ENCODE measurements at places on chromosomes 12 and 14.

GRCh38 chr12:9975614-9976013 is 4.4 kb downstream of the CLEC12A start:
- DNase-seq: no peak

DNA sequence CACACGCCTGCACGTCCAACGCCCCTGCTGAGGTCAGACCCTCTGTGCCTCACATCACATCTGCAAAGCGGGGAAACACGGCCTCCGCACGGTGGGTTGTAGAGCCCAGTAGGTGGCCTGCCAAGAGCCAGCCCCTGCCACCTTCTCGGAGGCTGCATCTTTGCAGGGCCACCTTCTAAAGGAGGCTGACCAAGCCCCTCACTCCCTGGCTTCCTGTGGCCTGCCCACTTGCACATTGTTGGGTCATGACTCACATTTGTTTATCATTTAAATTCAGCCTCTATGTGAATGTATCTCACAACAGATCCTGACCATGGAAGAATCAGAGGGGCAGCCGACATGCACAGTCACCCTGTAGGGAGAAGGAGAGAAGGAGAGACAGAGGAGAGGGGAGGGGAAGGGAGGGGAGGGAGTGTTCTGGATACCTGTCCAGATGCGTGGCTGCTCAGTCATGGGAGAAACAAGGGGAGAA is 319.5 kb upstream of the DIO3 start:
- DNase-seq: peak; percentile 37

DNA sequence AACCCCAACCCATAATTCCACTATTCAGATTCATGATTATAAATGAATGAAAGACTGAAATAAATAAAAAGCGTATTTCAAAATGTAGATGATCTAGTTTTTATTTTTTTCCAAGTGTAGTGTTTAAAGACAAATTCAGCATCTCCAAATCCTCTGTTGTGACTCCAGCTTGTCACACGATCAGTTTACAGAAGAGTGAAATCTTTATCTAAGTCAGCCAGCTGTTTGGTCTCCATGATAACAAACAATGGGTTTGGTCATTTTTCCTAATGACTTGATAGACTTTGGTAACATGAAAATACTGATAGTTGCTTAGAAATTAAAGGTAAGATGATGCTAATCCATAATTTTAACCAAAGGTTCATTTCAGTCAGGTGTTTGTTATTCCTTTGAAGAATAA is 114.5 kb upstream of the RASSF8 start:
- DNase-seq: no peak

- no peak for DNase-seq
Measured at GRCh38 chr14:43407706-43408105, 1099.4 kb downstream of the FSCB start.

GRCh38 chr12:62258941-62259630 is 1.1 kb upstream of the USP15 start:
- DNase-seq: no peak

GRCh38 chr12:107590814-107591375 is 94.7 kb upstream of the PWP1 start:
- DNase-seq: peak; percentile 56

DNA sequence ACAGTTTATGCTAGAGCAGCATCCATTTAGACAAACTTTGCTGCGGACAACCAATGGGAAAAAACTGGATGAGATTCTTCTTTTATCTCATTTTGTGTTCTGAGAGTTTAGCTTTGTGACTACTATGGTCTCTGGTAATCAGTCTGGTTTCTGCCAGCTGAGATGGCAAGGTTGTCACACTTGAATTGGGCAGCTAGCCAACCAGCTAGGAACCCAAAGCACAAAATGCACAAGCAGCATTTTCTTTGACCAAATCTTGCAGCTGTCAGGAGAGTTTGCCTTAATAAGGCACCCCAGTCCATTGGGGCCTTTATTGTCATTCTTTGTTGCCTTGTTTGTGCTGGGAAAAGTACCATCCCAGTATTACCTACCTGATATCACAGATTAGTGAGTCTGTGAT is 34.0 kb upstream of the ETV6 start:
- no peak for DNase-seq

DNA sequence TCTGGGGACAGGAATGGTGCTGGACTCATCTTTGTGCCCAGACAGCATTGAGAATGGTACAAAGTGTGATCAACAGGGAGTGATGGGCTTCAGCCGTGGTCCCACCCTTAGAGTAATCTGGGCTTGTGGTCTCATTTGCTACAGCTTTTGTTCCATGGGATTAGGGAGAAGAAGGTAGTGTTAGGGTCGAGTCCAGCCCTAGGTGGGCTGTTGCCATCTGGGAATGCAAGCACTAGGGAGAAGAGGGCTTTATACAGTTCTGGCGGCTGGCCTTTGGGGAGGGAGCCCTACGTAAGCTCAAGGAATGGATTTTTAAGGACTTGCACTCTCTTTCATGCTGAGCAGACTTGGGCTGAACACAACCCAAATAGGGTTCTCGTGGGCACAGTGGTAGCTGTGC is 4.9 kb downstream of the PLEKHG3 start:
- DNase-seq: no peak

DNA sequence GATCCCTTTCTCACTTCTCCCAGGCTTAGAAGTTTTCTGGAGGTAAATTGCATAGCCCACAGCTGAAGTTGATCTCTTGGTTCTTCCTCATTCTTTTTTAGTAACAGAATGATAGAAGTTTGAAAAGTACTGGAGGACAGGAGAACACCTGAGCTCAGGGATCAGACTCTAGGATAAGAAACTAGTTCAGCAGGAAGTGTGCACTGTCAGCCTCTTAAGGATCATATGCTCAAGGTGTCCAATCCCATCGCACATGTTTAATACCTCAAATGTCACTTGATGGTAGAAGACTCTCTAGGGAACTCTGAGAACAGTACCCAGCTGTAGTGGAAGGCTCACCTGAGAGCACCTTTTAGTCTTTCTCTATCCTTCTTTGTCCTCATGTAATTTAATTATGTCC is 14.7 kb upstream of the LIMA1 start:
- no peak for DNase-seq

- no peak for DNase-seq
Measured at GRCh38 chr14:104892531-104893434, 27.7 kb downstream of the CEP170B start.

DNA sequence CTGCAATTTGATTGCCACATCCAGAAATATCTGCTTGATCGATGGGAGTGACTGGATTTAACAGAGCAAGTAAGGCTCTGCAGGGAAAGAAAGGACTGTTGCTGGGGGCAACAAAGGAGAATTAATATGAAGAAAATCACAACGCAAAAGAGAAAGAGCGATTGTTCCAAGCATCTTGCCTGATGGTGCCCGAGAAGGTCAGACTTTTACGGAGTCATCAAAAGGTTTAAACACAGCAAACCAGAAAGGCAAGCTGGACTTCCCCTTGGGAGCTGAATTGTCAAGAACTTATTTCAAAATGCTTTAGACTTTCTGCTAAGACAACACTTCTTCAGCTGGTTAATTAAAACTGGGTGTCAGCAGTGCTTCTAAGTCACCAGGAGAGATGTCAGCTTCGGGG is 791.5 kb downstream of the MED13L start:
- DNase-seq: no peak

GRCh38 chr12:124916374-124917134 is 2.1 kb upstream of the UBC start:
- DNase-seq: peak; percentile 94

GRCh38 chr12:94267921-94268471 is 119.6 kb downstream of the PLXNC1 start:
- DNase-seq: no peak

DNA sequence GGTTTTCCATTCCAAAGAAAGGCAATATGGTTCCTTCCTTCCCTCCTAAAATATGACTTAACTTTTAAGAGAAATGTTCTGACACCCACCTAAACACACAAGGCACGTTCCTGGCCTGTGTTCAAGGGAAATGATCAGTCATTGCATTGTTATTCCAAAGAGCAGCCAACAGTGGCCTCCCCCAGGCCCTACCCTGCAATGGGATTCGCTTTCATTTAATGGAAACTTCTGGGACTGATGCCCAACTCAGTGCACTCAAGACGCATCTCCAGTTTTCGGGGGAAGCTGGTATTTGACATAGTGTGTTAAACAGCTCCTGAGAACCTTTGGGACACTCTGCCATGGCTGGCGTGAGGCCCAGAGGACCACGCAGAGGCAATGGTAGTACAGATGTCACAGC is 65.9 kb downstream of the DDX51 start:
- peak; percentile 83 for DNase-seq

GRCh38 chr14:61638595-61639387 is 56.5 kb upstream of the HIF1A start:
- no peak for DNase-seq

- DNase-seq: peak; percentile 84
Measured at GRCh38 chr12:68746572-68747180, 700 bp downstream of the SLC35E3 start.

- DNase-seq: no peak
Measured at GRCh38 chr12:80381121-80381520, 62.9 kb upstream of the PTPRQ start.

GRCh38 chr12:79371226-79371625 is 319.5 kb downstream of the PAWR start:
- DNase-seq: no peak

DNA sequence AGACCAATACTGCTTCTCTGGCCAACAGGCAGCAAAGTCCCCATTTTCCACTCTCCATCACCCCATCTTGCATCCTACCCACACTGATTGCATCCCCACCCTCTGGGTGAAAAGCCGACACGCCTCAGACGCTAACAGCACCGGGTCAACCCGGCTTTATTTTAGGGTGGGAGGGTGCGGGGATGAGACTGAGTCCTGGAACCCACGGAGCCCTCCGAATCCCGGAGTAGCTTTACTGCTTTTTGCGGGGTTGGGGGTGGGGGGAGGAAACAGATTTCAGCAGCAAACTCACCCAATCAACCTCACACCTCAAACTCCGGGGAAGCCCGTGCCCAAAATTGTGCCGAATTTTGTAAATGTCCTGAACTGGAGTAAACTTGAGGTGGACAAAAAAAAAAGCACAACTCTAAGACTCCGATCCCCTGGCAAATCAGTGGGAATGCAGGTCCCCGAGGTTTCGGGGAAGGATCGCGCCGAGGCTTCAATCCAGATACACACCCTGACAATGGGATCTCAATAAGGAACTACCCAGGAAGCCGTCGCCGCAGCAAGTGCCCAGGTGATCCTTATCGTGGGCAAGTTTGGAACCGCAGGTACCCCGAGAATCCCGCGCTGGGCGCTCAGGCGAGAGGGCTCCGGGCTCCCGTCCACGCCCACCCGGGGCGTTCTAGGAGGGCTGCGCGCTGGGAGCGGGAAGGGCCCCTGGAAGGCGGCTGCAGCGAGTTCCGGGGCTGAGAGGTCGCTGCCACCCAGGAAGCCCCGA is 1.1 kb downstream of the GCH1 start:
- DNase-seq: no peak

- no peak for DNase-seq
Measured at GRCh38 chr14:45194964-45195363, 58.0 kb downstream of the MIS18BP1 start.

All from astrocyte of the hippocampus (primary cell).